ENCODE measurements at places on chromosomes 3 and 15. TPM values are rescaled to one million over a fixed set of nuclear protein-coding genes. Genes with fewer than 3 reads are reported as not detected.
A peak's percentile ranks its signal among the peaks of the same experiment; 100 is the strongest.

Gene SPINT1
- total RNA-seq, result 1.7 TPM

- H3K4me3 ChIP-seq, result peak overlapping the region; percentile 48
- H3K27ac ChIP-seq, result peak overlapping the region; percentile 87
- H3K4me1 ChIP-seq, result peaks cover 83% of the 10 kb centered on the region
- DNase-seq, result no peak
Measured at GRCh38 chr15:101239724-101240136, 12.1 kb downstream of the CHSY1 start.

DNA sequence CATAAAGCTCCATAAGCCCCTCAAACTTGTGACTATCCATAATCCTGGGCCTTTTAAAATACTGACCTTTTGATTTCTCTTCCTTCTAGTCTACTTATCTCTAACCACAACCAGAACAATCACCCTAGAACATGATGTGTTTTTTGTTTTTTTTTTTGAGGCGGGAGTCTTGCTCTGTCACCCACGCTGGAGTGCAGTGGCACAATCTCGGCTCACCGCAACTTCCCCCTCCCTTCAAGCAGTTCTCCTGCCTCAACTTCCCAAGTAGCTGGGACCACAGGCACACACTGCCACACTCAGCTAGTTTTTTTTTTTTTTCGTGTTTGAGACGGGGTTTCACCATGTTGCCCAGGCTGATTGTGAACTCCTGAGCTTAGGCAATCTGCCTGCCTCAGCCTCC is 25.1 kb downstream of the VPS39 start:
- H3K27me3 ChIP-seq, result no peaks in the 10 kb centered on the region
- peaks cover 51% of the 10 kb centered on the region for H3K36me3 ChIP-seq
- peaks cover 1% of the 10 kb centered on the region for H3K4me1 ChIP-seq
- H3K4me3 ChIP-seq, result no peak overlapping the region
- no peak overlapping the region for H3K27ac ChIP-seq

DNA sequence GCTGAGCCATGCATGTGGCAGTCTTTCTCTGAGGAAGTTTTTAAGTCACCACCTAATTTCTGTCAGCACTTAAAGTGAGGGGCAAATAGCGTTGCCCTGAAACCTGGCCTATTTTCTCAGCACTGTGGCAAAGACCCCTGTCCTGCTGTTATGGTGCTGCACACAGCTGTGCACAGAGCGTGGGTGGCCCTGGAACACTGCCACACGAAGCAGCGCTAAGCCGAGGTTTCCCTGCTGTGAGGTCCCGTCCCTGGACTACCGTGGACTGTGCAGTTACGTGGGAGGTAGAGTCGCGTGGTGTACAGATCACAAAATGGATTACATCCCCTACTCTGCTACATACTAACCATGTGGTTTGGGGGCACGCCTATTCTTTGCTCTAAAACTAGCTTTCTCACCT is 101.6 kb upstream of the NR2E3 start:
- peaks cover 15% of the 10 kb centered on the region for H3K27me3 ChIP-seq
- no peak overlapping the region for H3K4me3 ChIP-seq
- no peak for DNase-seq
- no peaks in the 10 kb centered on the region for H3K4me1 ChIP-seq

- peaks cover 58% of the 10 kb centered on the region for H3K4me1 ChIP-seq
- peak; percentile 78 for DNase-seq
- peak overlapping the region; percentile 66 for H3K27ac ChIP-seq
- peaks cover 55% of the 10 kb centered on the region for H3K36me3 ChIP-seq
- peak overlapping the region; percentile 6 for H3K4me3 ChIP-seq
Measured at GRCh38 chr3:52231502-52232278, 6.2 kb upstream of the TLR9 start.

Gene TMEM89
- total RNA-seq, result 0.33 TPM

DNA sequence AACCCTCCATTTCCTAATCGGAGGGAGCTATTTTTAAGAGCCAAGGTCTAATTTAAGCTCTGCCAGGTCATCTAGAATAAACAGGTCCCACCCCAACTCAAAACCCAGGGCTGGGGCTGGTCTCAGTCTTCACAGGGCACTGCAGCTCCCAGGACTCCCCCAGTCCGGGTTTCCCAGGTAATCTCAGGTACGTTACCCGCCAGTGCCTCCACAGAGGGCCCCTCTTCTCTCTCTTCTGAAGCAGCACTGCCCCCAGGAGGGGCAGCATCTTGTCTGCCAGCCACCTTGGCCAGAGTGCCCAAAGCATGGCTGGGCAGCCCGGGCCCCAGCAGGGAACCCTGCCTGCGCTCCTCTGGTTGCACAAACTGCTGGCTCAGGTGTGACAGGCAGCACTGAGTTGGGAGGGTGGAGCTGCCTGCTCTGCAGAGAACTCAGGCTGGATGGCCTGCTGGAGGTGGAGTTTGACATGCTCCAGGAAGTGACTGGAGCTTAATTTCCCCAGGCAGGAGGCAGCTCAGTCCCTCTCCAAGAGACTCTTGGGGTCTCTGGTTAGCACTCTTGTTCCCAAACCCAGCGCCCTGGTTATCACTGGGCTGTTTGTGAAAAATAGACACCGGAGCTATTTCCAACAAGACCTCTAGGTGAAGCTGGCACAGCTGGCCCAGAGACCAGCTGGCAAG is at the start of gene PLA2G4F:
TSS of gene PLA2G4F (minus strand) at position 394 of the 680 bp plus-strand sequence. CDS start at position 307, 87 bp downstream.
- H3K27me3 ChIP-seq, result no peaks in the 10 kb centered on the region
- no peaks in the 10 kb centered on the region for H3K4me1 ChIP-seq
- peaks cover 14% of the 10 kb centered on the region for H3K36me3 ChIP-seq

GRCh38 chr3:21879184-21879886 is 128.3 kb upstream of the ZNF385D start:
- no peak overlapping the region for H3K27ac ChIP-seq
- H3K27me3 ChIP-seq, result no peaks in the 10 kb centered on the region
- no peaks in the 10 kb centered on the region for H3K36me3 ChIP-seq
- DNase-seq, result no peak
- H3K4me1 ChIP-seq, result no peaks in the 10 kb centered on the region

GRCh38 chr3:171712171-171712938 is 97.9 kb downstream of the PLD1 start:
- no peaks in the 10 kb centered on the region for H3K27me3 ChIP-seq
- H3K36me3 ChIP-seq, result no peaks in the 10 kb centered on the region
- H3K27ac ChIP-seq, result no peak overlapping the region
- H3K4me3 ChIP-seq, result no peak overlapping the region
- H3K4me1 ChIP-seq, result no peaks in the 10 kb centered on the region

Gene SCN11A
- 0.05 TPM for total RNA-seq

GRCh38 chr3:141243271-141243707 is 11.7 kb downstream of the PXYLP1 start:
- peaks cover 42% of the 10 kb centered on the region for H3K4me1 ChIP-seq
- peaks cover 29% of the 10 kb centered on the region for H3K36me3 ChIP-seq
- no peaks in the 10 kb centered on the region for H3K27me3 ChIP-seq
- peak overlapping the region; percentile 71 for H3K27ac ChIP-seq
- H3K4me3 ChIP-seq, result peak overlapping the region; percentile 43

DNA sequence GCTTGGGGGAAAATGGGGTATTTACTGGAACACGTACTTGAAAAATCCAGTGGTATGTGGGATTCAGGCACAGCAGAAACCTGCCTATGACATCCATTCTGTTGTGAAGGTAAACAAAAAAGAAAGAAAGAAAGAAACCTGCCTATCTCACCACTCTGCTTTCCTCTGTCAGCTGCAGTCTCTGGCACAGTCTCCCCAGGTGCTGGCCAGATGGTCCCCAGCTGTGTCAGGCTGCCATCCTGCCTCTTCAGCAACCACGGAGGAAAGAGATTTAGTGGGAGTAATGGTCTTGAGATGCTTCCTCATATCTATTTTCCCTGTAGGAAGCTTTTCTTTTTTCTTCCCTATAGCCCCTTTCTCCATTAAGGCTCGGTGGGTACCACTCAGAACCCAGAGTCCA is 2.5 kb upstream of the PXYLP1 start:
- peaks cover 35% of the 10 kb centered on the region for H3K4me1 ChIP-seq
- H3K27me3 ChIP-seq, result peaks cover 4% of the 10 kb centered on the region
- no peak for DNase-seq

Gene MESP2
- not detected for total RNA-seq

GRCh38 chr3:37849146-37849923 is 12.3 kb upstream of the CTDSPL start:
- H3K4me3 ChIP-seq, result no peak overlapping the region
- H3K27me3 ChIP-seq, result no peaks in the 10 kb centered on the region
- DNase-seq, result no peak
- no peaks in the 10 kb centered on the region for H3K36me3 ChIP-seq
- H3K4me1 ChIP-seq, result no peaks in the 10 kb centered on the region

DNA sequence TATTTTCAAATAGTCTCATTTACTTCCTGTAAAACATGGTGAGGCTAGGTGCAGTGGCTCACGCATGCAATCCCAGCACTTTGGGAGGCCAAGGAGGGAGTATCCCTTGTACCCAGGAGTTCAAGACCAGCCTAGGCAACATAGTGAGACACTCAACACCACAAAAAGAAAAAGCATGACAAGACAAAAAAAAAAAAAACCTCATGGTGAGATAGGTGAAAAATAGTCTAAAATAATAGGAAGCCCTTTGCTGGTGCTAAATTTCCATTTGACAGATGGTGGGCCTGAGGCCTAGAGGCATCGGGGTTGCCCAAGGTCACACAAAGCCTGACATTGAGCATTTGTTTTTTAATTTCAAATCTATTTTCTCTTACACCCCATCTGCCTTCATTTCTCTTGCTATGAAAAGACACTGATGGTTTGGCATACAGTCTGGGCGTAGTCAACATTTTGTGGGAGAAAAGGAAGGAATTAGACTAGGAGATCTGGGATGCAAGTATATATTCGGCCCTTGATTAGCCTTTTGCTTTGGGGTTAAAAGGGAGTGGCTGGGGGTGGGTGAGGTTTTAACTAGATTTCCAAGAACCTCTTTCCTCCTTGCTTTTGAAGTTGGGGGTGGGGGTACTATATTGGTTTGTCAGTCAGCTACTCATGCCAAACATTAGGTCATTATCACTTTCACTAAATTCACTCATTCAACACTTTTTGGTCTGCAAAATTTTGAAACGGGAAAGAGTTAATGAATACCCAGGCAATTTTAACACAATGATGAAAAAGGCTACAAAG is 11.3 kb downstream of the RAB8B start:
- no peak for DNase-seq
- H3K27ac ChIP-seq, result peak overlapping the region; percentile 51
- H3K36me3 ChIP-seq, result peaks cover 54% of the 10 kb centered on the region
- peak overlapping the region; percentile 6 for H3K4me3 ChIP-seq
- peaks cover 87% of the 10 kb centered on the region for H3K4me1 ChIP-seq

DNA sequence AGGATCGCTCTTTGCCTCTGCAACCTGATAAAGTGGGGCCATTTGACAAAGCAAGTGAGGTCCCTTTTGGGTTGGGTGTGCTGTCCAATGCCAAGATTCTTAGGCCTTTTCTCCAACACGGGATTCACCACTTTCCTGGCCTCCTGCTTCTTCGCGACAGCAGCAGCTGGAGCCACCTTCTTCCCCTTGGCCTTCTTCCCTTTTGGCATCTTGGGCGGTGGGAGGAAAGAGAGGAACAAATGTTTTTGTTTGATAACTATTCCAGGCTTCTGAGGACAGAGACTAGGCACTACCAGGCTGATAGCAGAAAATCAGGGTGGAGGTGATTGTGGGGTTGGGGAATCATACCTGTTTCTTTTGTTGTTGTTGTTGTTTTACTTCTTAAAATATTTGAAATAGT is 30.0 kb upstream of the FAM81A start:
- H3K36me3 ChIP-seq, result no peaks in the 10 kb centered on the region
- no peak for DNase-seq
- no peak overlapping the region for H3K27ac ChIP-seq
- no peak overlapping the region for H3K4me3 ChIP-seq

DNA sequence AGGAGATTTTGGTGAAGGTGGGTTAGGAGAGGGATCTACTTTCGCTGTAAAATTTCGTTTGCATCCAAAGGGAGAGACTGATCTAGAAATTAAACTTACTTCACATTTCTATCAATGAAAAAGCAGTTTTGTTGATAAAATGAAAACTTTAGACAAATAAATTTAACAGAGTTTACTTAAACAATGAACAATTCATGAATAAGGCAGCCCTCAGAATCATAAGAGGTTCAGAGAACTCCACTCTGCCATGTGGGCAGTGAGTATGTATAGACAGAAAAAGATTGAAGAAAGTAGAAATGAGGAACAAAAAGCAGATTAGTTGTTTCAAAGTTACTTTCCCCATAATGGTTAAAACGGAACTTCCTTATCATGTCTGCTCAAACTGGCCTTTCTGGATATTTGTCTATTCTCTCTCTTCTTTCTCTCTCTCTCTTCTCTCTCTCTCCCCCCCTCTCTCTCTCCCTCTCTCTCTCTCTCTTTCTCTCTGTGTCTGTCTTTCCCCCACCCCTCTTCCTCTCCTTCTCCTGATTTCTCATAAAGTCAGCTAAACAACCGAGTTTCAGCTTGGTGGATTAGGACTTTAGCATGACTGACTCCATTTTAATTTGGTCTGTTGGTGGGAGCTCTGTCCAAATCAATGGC is 248.9 kb downstream of the TJP1 start:
- H3K27ac ChIP-seq, result no peak overlapping the region
- no peak overlapping the region for H3K4me3 ChIP-seq
- peaks cover 7% of the 10 kb centered on the region for H3K4me1 ChIP-seq
- peaks cover 4% of the 10 kb centered on the region for H3K36me3 ChIP-seq
- H3K27me3 ChIP-seq, result peaks cover 45% of the 10 kb centered on the region

Measured in activated CD4-positive, alpha-beta T cell treated with anti-CD3 and anti-CD28 coated beads, Interleukin-2, amount 10 ng/mL, durations not matched to agents 7 days and 5 days (primary cell).